ENCODE measurements at places on chromosomes 1 and 21.

- no peak for DNase-seq
These were observed 14.4 kb downstream of the GBP1 start for GRCh38 chr1:89050649-89051033.

DNA sequence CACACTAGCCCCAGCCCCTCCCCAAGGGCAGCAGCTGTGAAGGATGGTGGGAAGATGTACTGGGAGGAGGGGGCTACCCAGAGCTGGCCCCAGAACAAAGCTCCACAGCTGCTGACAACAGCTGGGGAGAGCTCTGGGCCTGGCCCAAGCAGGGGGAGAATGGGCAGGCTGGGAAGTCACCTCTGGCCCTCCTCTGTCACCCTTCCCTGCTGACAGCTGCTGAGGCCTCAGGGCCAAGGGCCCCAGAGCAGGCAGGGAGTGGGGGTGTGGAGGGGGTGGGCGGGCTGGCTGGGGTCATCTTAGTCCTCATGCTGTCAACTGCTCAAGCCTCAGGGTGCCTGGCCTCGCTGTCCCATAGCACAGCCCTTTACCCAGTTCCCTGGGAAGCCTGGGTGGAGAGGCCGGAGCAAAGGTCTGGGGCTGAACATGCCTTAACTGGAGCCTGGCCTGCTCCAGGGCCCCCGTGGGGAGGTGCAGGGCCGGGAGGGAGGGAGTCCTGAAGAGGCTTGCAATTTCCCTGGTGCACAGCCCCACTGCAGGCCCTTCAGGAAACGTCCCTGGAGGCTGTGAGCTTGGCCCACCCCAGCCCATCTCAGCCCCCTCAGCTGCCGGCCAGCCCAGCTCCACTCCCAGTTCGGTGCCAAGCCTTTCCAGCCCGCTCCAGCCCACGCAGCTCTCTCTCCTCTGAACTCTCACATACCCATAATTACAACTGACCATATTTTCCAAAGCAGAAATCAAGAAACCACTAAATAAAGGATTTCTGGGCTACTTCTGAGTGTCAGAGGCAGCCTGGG lies 25.7 kb downstream of the HSPG2 start:
- no peak for DNase-seq

- DNase-seq: peak; percentile 72
These were observed 43.5 kb downstream of the RRAGC start for GRCh38 chr1:38815903-38816627.

DNA sequence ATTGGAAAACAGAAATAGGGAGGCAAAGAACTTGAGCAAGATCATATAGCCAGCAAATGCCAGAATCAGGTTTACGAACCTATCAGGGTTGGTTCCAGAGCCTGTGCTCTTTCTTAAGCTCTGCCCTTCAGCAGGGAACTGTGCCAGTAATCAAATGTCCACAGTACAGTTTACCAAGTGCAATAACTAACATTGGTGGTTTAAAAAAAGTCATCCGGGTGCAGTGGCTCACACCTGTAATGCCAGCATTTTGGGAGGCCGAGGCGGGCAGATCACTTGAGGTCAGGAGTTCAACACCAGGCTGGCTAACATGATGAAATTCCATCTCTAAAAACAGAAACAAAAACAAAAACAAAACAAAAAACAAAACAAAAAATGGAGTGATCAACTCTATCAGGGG lies 182.7 kb downstream of the LMX1A start:
- DNase-seq: no peak

DNA sequence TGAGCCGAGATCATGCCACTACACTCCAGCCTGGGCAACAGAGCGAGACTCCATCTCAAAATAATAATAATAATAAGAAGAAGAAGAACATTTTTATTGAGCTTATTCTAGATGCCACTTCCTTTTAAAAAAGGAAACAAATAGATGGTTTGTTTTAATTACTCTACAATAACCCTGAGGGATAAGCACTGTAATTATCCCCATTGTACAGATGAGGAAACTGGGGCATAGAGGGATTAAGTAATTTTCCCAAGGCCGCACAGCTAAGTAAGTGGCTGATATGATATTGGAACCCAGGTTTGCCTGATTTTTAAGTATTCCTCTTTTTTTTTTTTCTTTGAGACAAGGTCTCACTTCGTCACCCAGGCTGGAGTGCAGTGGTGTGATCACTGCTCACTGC lies 58.5 kb upstream of the LRIG2 start:
- DNase-seq: no peak

DNA sequence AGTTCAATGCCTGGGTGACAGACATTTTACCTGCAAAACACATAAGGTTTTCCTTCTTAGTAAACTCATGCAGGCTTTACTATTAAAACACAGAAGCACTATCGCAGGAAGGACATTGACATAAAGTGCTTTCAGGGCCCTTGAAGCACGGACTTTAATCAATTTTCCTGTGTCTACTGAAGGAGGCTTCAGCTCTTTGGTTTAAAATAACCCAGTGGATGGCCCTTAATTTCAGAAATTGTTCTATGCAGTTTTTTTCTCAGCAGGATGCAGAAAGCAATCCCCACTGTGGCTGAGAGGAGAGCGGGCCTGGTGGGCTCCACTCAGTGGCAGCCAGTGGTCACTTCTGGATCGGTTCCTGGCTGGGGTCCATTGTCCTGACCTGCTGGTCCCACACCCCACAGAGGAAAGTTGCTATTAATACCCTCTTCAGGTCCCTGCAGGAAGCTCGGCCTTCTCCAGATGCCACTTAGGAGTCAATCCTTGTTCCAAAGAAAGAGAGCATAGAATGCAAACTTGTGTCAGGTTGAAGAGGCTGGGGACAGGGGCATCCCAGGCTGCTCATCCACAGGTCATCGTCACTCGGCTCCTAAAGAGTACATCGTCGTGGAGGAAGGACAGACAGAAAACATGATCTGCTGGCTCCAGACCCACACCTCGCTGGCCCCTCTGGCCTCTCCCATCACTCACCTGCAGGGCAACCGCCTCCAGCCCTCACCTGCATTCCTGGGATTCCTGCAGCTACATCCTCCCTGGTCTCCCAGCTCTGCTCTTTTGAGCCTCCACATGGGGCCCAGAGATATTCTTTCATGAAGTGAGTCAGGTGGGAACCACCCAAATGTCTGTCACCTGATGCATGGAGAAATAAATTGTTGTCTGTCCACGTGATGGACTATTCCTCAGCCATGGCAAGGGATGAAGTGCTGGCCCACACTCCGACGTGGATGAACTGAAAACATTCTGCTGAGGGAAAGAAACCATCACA lies 153.1 kb downstream of the PSMG1 start:
- DNase-seq: no peak

- no peak for DNase-seq
These were observed 73.5 kb upstream of the AKT3 start for GRCh38 chr1:243923292-243924171.

DNA sequence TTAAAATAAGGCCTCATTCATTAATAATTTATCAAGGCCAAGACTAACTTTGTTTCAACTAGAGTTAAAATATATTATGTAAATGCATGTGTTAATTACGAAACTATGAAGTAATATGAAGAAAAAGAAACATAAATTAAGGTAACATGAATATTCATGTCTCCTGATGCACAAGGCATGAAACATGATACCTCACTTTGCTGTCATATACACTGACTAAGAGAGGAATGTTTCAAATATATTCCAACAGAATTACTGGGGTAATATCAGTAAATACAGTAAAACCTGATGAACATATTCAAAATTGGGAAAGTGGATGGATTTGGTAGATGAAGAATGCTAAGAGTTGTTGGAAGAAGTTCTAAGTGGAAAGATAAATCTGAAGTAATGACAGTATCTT lies 274.6 kb downstream of the LRRC7 start:
- DNase-seq: no peak

GRCh38 chr1:230495891-230496385 lies 69.8 kb upstream of the PGBD5 start:
- DNase-seq: no peak

All from left renal cortex interstitium (tissue), 4 donors.